ENCODE measurements at places on chromosomes 13 and 19.

DNA sequence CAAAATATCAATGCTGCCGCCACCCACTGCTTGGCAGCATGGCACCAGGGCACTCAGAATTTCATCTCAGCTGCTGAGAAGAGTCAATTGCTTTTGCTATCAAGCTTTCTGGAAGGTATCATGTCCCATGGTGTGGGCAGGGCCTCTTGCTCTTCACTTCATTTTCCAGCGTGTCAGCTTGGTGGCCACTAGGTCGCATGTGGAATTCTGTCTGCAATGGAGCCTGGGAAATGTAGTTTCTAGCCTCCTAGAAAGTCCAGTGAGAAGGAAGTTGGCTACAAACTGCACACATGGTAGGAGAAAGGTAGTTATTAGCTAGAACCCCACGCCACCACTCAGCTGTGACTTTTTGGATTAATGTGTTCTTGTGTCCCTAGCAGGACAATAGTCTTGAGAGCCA is 105.3 kb downstream of the MYO16 start:
- no peak for DNase-seq

DNA sequence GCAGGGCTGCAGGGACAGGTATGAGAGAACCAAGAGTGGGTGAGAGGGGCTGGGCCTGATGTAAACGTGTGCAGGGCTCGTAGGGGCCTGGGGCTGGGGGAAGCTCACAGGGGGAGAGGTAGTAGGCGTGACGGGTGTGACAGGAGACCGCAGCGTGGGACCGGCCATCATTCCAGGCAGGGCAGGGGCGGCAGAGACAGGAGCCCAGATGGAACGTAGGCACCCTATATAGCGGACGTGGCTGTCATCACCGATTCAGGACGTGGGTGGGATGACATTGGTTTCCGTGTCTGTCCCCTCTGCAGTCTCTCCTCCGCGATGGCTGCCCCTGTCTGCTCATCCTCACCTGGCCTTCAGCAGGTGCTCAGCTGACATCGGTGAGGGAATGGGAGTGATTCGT is 48.4 kb downstream of the IER2 start:
- DNase-seq, result no peak

- DNase-seq, result no peak
Measured at GRCh38 chr13:98200211-98200878, 23.3 kb upstream of the RNF113B start.

GRCh38 chr13:84050536-84050935 is 168.3 kb upstream of the SLITRK1 start:
- no peak for DNase-seq

DNA sequence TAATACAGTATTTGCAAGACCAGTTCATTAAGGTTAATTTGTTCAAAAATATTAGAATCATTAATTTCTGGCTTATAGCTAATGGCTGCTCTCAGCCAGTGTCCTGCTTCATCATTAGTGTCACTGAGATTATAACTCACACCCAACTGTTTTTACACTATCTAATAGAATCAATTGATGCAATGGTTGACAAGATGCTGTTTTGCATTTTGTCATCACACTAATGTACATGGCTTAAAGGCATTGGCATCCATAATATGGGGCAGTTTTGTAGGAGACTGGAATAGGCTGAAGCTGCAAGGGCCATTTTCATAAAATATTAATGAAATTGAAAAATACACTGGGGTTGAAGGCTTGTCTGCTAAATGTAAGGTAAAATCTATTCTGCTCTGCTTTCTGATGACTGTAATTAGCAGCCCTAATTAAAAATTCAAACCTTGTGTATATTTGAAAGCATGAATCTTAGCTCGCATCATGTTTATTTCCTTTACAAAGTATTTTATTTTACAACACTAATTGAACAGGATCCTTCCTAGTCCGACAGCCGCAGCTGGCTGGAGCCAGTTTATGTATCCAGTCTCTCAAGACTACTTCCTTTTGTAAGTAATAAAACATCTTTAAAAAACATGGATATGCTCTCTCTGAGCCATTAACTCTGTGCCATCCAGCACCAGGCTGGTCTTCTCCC is 296.7 kb downstream of the POU4F1 start:
- no peak for DNase-seq

DNA sequence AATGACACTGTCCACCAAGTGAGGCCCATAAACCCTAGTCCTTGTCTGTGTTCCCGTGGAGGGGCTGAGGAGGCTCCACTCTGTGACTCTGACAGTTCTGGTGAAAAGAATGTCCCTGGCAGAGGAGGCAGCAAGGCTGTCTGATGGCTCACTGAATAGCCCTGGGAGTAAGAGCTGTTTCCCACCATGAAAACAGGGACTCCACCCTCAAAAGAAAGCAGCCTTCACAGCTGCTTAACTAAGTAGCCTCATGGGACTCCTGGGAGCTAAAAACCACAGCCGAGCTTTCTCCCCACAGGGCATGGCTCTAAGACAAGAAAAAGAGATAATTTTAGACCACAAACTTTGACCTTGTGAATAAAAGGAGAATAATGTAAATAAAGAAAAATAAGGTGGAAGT is 135.1 kb upstream of the FRY start:
- DNase-seq, result no peak

GRCh38 chr13:81197483-81197882 is 856.6 kb upstream of the SPRY2 start:
- no peak for DNase-seq

GRCh38 chr13:33321686-33322542 is 36.4 kb upstream of the STARD13 start:
- no peak for DNase-seq

DNA sequence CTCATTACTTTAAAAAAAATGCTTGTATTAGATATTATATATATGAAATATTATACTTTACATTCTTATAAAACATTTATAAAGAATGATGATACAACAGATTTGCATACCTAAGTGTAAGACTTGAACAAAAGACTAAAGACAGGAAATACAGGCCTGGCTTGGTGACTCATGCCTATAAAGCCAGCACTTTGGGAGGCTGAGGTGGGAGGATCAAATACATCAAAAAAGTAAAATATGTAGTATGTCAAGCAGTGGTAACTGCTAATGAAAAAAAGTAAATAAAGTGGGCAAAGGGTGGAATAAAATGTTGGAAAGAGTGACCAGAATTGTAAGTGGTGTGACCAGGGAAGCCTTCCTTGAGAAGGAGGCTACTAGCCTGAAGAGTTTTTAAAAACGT is 133.7 kb downstream of the GGACT start:
- DNase-seq, result no peak

GRCh38 chr13:58994777-58995176 is 1169.0 kb downstream of the DIAPH3 start:
- DNase-seq, result no peak

DNA sequence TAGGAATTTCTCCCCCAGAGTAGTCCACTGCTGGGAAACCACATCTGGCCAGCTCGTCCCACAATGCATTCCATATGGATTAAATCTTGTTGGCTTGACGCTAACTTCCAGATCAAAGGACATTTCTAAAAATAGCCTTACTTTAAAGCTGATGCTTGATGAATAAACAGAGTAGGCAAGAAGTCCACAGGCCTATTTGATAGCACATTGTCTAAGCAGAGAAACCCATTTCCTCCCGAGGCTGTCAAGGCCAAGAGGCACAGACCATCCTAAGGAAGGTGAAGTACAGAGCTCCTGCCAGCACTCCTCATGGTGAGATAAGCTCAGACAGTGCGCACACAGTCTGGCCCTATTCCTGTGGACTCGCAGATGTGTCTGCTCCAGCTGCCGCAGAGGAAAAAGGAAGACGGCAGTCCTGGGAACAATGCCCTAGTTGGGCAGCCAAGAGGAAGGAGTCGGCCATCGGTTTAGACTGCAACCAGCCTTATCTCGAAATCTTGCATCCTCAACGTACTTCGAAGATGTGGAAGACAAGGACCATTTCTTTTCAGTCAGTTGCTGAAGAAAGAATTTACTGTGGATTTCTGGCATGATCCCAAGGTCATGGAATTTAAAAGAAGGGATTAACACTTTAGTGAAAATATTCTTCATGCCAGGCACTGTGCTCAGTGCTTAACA is 156.8 kb downstream of the RGCC start:
- DNase-seq, result no peak

- no peak for DNase-seq
Measured at GRCh38 chr13:107590556-107590955, 624.8 kb downstream of the LIG4 start.

- DNase-seq, result no peak
Measured at GRCh38 chr13:77779552-77780272, 82.2 kb downstream of the SLAIN1 start.

DNA sequence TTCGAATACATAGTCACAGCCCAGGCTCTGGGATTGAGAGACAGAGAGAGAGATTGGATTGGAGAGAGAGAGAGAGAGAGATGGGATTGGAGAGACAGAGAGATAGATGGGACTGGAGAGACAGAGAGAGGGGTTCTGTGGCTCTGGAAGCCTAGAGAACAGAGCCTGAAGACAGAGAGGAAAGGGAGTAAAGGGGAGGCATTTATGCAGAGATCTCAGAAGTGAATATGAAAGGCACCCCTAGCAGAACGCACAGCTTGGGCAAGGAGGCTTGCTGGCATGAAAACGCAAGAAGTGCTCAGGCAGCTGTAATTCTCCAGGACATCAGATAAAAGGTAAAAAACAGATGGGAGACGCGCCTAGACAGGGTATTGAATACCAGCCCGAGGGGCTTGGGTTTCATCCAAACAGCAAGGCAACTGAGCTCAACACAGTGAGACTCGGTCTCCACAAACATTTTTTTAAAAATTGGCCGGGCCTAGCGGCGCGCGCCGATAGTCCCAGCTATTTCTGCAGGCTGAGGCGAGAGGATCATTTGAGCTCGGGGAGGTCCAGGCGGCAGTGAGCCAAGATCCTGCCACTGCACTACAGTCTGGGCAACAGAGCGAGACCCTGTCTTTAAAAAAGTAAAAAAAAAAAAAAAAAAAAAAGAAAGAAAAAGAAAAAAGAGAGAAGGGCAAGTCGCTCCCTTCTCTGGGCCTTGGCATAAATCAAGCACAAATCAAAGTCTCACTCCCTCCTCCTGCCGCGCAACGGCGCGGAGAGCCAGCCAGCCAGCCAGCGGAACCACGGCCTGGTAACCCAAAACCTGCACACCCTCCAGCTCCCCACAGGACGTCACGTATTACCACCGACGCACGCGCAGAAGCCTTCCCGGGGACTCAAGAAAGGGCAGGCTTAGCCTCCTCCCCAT is 774 bp upstream of the PPP2R1A start:
- no peak for DNase-seq

DNA sequence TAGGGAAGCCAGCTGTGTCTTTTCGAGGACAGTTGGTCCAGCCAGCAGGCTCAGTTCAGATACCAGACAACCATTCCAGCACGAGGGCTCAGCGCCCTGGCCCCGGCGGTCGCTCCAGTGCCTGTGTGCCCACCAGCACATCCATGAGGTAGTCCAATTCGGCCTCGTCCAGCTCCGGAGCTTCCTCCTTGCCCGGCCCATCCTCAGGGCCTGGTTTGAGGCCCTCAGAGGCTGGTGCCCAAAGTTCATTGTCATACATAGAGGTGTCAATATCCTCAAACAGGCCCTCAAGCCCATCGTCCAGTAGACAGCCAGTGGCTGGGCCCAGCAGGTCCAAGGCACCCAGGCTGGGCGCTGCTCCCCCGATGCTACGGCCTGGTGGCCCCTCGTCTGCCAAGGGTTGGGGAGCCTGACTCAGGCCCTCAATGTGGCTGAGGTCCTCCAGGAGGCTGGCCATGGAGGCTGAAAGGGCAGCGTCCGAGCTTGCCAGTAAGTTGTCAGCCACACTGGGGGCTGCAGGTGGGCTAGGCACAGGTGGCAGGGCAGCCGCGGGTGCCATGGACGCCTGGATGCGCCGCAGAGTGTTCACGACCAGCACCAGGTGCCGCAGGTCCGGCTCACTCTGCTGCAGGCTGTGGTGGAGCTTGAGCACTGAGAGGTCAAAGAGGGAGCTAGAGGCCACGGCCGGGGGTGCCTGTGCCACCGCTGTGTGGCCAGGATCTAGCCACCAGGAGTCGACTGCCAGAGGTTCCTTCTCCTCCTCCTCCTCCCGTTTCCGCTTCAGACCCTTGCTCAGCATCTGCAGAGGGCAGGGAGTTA is 2.8 kb downstream of the SERTAD1 start:
- no peak for DNase-seq

- DNase-seq, result no peak
Measured at GRCh38 chr19:9076901-9077300, 10.0 kb upstream of the OR1M1 start.

GRCh38 chr13:47521890-47522487 is 479.1 kb downstream of the SUCLA2 start:
- DNase-seq, result no peak

DNA sequence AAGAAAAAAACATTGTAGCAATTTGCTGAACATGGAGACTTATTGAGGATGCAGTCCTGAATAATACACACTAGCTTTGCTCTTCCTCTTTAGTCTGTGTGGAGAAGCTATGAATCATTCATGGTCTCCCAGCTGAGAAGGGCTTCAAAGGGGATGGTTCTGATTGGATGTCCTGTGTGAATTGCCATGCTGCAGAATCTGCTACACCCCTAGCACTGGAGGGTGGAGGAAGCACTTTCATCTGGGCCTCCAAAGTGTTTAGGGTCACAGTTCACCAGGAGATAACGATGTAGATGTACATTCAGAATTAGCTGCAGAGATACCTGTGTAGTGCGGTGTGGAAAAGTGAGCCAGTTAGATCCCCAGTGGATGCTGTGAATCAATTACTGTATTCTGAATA is 321.1 kb upstream of the EDNRB start:
- DNase-seq, result no peak

DNA sequence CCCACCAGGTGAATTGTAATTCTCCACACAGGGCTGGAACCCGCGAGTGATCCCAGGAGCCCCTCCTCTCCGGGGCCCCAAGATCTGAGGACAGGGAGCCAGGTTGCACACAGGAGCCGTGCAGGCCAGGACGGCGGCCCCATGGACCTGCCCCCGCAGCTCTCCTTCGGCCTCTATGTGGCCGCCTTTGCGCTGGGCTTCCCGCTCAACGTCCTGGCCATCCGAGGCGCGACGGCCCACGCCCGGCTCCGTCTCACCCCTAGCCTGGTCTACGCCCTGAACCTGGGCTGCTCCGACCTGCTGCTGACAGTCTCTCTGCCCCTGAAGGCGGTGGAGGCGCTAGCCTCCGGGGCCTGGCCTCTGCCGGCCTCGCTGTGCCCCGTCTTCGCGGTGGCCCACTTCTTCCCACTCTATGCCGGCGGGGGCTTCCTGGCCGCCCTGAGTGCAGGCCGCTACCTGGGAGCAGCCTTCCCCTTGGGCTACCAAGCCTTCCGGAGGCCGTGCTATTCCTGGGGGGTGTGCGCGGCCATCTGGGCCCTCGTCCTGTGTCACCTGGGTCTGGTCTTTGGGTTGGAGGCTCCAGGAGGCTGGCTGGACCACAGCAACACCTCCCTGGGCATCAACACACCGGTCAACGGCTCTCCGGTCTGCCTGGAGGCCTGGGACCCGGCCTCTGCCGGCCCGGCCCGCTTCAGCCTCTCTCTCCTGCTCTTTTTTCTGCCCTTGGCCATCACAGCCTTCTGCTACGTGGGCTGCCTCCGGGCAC is 3.9 kb downstream of the FFAR1 start:
- DNase-seq, result no peak
